ENCODE measurements at places on chromosomes 4 and X.

DNA sequence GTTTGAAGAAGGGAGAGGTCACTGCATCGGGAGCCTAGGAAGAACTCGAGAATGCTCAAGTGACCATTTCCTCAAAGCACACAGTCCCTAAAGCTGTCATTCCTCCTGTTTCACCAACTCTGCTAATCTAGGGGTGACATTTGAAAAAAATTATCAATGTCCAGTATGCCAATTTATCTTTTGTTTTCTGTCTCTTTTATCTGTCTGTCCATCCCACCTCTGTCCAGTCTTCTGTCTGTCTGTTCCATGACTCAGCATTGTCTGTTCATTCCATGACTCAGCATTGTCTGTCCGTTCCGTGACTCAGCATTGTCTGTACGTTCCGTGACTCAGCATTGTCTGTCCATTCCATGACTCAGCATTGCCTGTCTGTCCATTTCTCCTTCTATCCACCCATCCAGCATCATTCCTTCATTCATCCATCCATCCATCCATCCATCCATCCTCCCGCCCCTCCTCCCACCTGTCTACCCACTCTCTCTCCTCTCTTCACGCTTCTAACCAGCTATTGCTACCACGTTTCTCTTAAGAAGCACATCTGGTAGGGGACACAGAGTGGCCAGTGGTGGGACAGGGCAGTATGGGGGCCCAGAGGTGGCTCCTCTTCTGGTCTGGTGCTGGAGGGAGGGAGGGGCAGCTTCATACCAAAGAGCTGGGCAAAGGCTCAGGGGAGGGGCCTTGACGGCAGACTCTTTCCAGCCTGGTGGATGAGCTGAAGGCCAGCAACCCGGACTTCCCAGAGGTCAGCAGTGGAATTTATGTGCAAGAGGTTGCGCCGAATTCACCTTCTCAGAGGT is 34.1 kb downstream of the HTRA3 start:
- DNase-seq, result no peak

GRCh38 chrX:109187473-109188168 is 294.3 kb downstream of the GUCY2F start:
- DNase-seq, result no peak

DNA sequence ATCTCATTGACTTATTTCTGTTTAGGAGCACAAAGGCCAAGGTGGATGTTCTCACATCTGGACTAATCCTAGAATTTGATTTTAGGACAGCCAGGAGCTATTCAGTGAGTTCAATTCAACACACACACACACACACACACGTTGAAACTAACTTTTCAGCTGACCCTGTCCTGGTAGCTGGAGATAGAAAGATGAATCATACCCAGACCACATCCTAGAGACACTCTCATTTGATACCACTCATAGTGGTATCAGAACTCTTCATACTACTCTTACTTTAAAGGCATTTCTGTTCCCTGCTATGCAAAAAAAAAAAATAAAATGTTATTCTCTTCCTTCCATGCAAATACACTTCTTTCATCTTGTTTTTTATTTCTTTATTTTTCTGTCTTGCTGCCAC is 36.7 kb downstream of the KLF8 start:
- DNase-seq, result no peak

- DNase-seq, result no peak
These were observed 144.9 kb downstream of the CHIC2 start for GRCh38 chr4:53919535-53919934.

DNA sequence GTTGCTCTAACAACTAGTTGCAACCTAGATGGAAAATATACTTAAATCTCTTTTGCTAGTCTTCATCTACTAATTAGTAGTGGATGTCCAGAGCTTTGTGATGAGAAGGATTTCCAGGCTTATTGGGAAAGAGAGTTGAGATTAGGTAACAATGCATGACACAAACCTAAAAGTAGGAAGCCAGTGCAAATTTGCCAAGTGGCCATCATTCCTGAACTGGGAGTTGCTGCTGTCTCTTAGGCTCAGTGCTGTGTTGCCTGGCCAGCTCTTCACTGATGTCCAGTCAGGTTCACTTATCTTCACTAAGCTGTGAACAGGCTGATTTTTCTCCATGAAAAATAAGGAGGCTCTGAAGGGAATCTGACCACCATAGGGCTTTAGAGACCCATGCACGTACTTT is 105.6 kb upstream of the AMOT start:
- DNase-seq, result no peak

DNA sequence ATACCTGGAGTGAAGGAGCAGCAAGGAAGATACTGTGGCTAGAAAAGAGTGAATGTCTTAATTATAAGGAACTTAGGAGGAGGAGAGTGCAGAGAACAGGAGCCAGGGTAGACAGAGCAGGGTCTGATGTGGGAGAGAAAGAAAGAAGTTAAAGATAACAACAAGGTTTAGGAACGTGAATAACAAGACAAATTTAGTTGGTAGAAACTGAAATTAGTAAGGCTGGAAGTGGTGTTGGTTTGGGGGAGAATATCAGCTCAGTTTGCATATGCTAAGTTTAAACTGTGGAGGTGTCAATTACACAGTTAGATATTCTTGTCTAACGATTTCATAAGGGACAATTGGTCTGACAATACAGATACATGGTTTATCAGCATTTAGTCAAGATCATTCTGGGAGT is 1123.7 kb upstream of the PABPC4L start:
- no peak for DNase-seq

GRCh38 chrX:65575022-65575421 is 40.4 kb upstream of the LAS1L start:
- DNase-seq, result no peak

DNA sequence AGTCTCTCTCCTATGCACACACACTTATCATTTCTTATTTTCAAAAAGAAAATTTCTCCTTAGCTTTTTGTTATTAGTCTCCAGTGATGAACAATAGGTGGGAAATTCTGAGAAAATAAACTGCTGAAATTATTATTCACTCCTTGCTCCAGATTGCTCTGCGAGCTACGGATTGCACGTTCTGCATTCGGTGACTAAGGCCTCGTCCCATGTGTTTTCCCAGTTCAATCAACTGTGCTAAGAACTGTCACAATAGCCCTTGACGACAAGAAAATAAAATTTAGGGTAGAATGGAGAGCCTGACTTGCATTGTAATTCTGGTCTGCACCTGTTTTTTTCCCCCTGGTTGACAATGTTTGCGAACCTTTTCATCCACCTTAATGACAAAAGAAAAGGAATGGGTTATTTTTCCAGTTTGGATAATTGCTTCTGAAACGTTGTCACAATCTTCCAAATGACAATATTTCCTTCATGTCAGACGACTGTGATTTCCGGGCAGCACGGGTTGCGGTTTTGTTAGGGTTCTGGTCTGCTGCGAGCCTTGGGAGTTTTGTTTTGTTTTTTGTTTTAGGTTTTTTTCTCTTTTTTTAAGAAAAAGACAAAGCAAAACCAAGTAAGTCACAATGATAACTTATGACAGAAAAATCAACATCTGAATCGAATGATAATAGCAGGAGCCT is 124.5 kb upstream of the NOCT start:
- DNase-seq, result no peak

DNA sequence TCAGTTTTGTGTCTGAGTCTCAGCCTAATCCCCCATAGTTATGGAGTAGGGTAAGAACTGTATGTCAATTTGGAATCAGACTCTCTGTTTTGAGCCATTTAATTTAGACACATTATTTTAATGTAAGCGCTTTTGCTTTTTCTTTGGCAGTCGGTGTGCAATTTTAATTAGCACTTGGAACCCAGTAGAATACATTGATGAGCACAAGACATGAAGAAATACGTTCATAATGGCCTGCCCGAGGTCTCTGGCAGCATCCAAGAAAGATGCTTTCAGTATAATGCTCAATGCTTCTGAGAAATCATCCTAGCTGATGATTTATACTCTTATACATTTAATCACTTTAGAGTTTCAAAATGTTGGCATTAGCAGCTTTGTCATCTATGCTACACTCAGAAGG is 8.9 kb upstream of the TAPT1 start:
- no peak for DNase-seq

DNA sequence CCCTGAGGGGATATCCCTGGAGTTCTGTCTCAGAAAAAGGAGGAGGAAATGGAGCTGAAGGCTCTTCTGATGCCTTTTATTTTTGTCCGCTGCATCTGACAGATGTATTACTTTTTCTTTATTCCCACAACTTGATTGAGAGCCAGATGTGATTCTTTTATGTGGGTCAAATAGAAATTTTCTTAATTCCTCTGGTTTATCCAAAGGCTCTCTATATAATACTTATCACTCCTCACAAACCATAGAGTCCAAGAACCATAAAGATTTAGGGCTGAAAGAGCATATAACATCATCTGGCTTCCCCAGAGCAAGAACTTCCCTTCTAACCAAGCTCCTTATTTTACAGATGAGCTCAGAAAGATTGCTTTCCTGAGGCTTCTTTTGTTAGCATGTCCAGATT is 756.7 kb upstream of the FAM241A start:
- DNase-seq, result no peak

- DNase-seq, result no peak
These were observed 92.3 kb downstream of the SPRY1 start for GRCh38 chr4:123488916-123489315.

DNA sequence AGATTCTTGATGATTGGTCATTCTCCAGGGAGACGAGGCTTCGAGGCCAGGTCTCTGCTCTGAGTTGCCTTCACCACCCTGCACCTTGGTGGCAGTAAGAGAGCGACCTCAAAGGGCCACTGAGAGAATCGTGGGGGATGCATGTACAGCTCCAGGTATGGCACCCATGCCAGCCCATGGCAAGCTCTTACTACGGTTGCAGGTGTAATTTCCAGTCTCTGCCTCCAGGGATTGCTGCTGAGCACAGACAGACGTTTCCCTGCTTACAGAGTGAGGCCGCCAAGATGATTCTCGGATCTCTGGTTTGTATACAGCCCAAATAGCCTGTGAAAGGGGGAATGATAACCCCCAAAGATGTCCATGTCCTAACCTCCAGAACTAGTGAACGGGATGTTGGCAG is 16.3 kb upstream of the DRD5 start:
- DNase-seq, result no peak

All from activated CD8-positive, alpha-beta memory T cell treated with anti-CD3 and anti-CD28 coated beads for 48 hours (primary cell).